Astrocyte (in vitro differentiated cells and primary cell): ENCODE measurements at places on chromosomes 16 and 17. TPM values are rescaled to one million over a fixed set of nuclear protein-coding genes. Genes with fewer than 3 reads are reported as not detected.

GRCh38 chr17:52606098-52606497 is 447.6 kb upstream of the CA10 start:
- DNase-seq = peak; percentile 2
- no peaks in the 10 kb centered on the region for H3K36me3 ChIP-seq
- H3K4me1 ChIP-seq = no peaks in the 10 kb centered on the region

GRCh38 chr16:27405546-27406451 is 3.8 kb downstream of the IL21R start:
- H3K27ac ChIP-seq = no peak overlapping the region
- H3K4me1 ChIP-seq = peaks cover 28% of the 10 kb centered on the region
- peak; percentile 20 for DNase-seq

GRCh38 chr16:47858333-47858982 is 297.3 kb downstream of the ABCC12 start:
- H3K27ac ChIP-seq = no peak overlapping the region
- no peaks in the 10 kb centered on the region for H3K36me3 ChIP-seq
- no peak overlapping the region for H3K4me3 ChIP-seq
- H3K4me1 ChIP-seq = no peaks in the 10 kb centered on the region

DNA sequence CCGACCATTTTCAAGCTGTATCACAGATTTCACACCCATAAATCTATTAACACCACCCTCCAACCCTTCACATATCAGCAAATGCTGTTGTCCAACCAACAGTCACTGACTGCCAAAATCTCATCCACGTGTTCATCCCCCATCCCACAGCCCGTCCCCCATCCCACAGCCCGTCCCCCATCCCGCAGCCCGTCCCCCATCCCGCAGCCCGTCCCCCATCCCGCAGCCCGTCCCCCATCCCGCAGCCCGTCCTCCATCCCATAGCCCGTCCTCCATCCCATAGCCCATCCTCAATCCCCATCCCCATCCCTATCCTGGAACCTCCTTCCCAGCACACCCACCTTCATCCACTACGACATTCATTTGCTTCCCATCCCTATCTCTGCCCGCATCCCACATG is 14.1 kb downstream of the DLG4 start:
- peak overlapping the region; percentile 59 for H3K4me3 ChIP-seq
- DNase-seq = no peak
- no peaks in the 10 kb centered on the region for H3K27me3 ChIP-seq
- peak overlapping the region; percentile 59 for H3K27ac ChIP-seq
- H3K36me3 ChIP-seq = peaks cover 16% of the 10 kb centered on the region

- H3K36me3 ChIP-seq = no peaks in the 10 kb centered on the region
- DNase-seq = no peak
- peaks cover 30% of the 10 kb centered on the region for H3K4me1 ChIP-seq
- H3K27ac ChIP-seq = no peak overlapping the region
These were observed 185.2 kb downstream of the C16orf95 start for GRCh38 chr16:87131996-87132345.

DNA sequence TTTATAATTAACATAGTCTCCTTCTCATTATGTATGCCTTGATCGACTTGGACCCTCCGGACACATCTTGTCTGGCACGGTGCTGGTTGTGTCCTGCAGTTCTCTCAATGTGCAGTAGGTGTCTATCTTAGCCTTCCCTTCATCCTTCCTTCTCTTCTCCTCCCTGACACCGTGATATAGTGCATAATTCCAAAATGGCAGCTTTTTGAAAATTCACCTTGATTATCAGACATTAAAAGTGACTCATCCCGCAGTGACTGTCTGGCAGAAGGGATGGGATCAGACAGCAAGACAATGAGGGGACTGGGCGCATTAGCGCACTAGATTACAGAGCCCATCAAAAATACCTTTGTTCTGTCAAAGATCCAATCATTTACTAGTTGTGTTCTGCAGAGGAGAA is 70.0 kb upstream of the PMFBP1 start:
- H3K27ac ChIP-seq = no peak overlapping the region
- H3K27me3 ChIP-seq = no peaks in the 10 kb centered on the region
- peak; percentile 30 for DNase-seq
- H3K4me1 ChIP-seq = no peaks in the 10 kb centered on the region

DNA sequence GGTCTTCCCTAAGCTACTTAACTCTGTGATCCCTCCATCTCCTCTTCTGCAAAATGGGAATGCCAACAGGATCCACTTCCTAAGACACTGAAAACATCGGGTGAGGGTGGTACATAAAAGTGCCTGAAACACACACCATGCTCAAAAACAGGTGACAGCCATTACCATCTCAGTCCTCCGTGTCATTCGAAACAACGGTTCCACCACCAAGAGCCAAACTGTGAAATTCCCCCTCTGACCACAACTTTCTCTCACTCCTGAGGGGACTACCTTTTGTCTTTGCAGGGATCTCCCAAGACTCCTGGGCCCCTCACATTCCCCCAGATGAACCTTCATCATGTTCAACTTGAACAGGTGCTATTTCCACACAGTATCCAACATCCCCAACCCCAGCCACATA is 37.0 kb downstream of the NUBP1 start:
- no peak overlapping the region for H3K4me3 ChIP-seq
- no peaks in the 10 kb centered on the region for H3K4me1 ChIP-seq
- H3K27me3 ChIP-seq = peaks cover 3% of the 10 kb centered on the region
- no peak overlapping the region for H3K27ac ChIP-seq
- H3K36me3 ChIP-seq = no peaks in the 10 kb centered on the region

GRCh38 chr17:50561746-50562141 is 1.2 kb downstream of the CACNA1G start:
- peaks cover 68% of the 10 kb centered on the region for H3K27me3 ChIP-seq
- no peak overlapping the region for H3K27ac ChIP-seq
- H3K4me3 ChIP-seq = no peak overlapping the region
- no peaks in the 10 kb centered on the region for H3K36me3 ChIP-seq
- H3K4me1 ChIP-seq = peaks cover 20% of the 10 kb centered on the region

DNA sequence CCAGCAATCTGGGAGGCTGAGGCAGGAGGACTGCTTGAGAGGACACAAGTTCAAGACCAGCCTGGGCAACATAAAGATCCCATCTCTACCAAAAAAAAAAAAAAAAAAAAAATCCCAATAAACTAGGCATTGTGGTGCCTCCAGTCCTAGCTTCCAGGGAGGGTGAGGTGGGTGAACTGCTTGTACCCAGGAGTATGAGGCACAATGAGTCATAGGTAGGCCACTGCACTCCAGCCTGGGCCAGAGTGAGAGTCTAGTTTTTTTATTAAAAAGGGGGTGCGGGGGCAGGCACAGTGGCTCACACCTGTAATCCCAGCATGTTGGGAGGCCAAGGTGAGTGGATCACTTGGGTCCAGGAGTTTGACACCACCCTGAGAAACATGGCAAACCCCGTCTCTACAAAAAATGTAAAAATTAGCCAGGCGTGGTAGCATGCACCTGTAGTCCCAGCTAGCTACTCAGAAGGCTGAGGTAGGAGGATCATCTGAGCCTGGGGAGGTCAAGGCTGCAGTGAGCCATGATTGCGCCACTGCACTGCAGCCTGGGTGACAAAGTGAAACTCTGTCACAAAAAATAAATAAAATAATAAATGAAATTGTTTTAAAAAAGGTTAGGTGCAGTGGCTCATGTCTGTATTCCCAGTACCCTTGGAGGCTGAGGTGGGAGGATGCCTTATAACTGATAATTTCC is 7.8 kb upstream of the CHST6 start:
- H3K36me3 ChIP-seq = no peaks in the 10 kb centered on the region
- H3K4me3 ChIP-seq = no peak overlapping the region
- no peak overlapping the region for H3K27ac ChIP-seq

DNA sequence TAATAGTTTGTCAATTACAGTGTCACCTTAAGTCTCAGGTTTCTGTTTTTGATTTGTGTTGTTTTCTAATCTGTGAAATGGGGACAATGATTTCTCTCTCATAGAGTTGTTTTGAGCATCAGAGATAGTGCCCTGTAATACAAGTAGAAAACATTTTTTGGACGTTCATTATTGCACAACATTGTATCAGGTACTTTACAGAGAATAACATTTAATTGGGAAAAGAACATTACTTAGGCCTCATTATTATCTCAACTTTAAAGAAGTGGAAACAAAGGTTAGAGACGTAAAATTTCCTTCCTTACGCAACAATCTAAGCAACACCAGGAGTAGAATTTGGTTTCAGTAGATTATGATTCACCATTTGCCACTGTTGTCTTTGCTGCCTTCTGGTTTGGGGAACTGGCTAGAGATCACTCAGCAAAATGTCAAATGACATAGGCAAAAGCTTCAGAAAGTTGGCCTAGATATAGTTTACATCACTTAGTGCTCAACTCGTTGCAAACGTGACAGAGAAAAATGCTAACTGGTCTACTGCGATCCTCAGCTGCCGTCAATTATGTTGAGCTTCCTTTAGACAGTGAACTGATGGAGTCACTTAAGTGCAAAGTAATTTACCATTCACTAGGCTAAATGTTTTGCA is 1026.8 kb downstream of the CDH11 start:
- H3K27ac ChIP-seq = no peak overlapping the region
- no peaks in the 10 kb centered on the region for H3K36me3 ChIP-seq
- H3K4me3 ChIP-seq = no peak overlapping the region
- DNase-seq = peak; percentile 47

Gene MYL11
- total RNA-seq = not detected in 2 replicates

DNA sequence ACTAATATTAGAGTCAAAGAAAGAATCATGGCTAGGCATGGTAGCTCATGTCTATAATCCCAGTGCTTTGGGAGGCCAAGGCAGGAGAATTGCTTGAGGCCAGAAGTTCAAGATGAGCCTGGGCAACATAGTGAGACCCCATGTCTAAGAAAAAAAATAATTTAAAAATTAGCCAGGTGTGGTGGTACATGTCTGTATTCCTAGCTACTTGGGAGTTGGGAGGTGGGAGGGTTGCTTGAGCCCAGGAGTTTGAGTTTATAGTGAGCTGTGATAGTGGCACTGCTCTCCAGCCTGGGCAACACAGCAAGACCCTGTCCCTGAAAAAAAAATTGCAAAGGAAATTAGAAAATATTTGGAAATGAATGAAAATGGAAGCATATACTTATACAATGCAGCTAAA is 210.3 kb upstream of the AXIN2 start:
- no peaks in the 10 kb centered on the region for H3K27me3 ChIP-seq
- DNase-seq = no peak
- peaks cover 5% of the 10 kb centered on the region for H3K4me1 ChIP-seq
- no peak overlapping the region for H3K27ac ChIP-seq

Gene DCUN1D3
- total RNA-seq = 33.0 and 34.0 TPM in 2 replicates

DNA sequence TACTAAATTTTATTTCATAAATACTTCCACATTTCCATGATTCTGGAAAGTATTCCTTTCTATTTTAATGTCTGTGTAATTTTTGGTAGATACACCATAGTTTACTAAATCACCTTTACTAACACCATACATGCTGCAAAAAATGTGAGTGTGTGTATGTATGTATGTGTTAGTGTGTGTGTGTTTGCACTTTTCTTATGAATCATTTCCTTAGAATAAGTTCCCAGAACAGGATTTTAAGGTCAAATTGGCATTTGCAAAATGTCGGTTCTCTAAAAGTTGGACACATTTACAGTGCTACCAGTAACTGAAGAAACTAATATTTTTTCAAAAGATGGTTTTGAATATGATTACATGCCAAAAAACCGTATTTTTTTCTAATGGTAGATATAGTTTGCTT is 137.1 kb downstream of the CYB561 start:
- H3K4me3 ChIP-seq = no peak overlapping the region
- no peaks in the 10 kb centered on the region for H3K4me1 ChIP-seq
- H3K27ac ChIP-seq = no peak overlapping the region
- peak; percentile 26 for DNase-seq
- peaks cover under 1% of the 10 kb centered on the region for H3K36me3 ChIP-seq

GRCh38 chr16:20363191-20363590 is 10.7 kb upstream of the UMOD start:
- H3K36me3 ChIP-seq = no peaks in the 10 kb centered on the region
- no peak overlapping the region for H3K4me3 ChIP-seq
- H3K4me1 ChIP-seq = no peaks in the 10 kb centered on the region
- no peak overlapping the region for H3K27ac ChIP-seq

DNA sequence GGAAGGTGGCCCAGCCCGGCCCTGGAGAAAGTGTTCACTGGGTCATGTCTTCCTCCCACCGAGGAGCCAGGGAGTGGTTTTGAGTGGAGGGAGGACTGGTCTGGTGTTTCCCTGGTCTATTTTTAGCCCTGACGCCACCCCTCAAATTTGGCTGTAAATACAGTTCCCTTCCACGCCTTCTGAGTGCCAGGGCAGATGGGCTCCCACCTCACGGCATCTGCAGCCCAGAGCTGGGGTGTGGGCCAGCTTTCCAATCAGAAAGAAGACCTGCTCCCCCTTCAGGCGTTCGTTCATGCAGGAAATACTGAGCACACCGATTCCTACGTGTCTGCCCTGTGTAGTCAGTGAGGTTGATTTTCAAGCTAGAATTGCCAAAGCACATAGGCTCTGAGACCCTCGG is 53.7 kb downstream of the SNX20 start:
- H3K4me1 ChIP-seq = no peaks in the 10 kb centered on the region
- no peaks in the 10 kb centered on the region for H3K27me3 ChIP-seq
- H3K27ac ChIP-seq = no peak overlapping the region
- no peaks in the 10 kb centered on the region for H3K36me3 ChIP-seq
- H3K4me3 ChIP-seq = no peak overlapping the region

Gene TBC1D3K
- not detected in 2 replicates for total RNA-seq

Gene WDR45B
- 74.3 and 75.4 TPM in 2 replicates for total RNA-seq

- H3K4me3 ChIP-seq = no peak overlapping the region
- H3K36me3 ChIP-seq = no peaks in the 10 kb centered on the region
These were observed 142.5 kb upstream of the ELAC2 start for GRCh38 chr17:13160296-13160695.

GRCh38 chr16:30783280-30784109 is 3.5 kb downstream of the ZNF629 start:
- peaks cover 3% of the 10 kb centered on the region for H3K36me3 ChIP-seq
- peaks cover 12% of the 10 kb centered on the region for H3K4me1 ChIP-seq
- H3K4me3 ChIP-seq = no peak overlapping the region
- no peak for DNase-seq
- H3K27ac ChIP-seq = no peak overlapping the region

Gene CCL1
- total RNA-seq = not detected in 2 replicates

DNA sequence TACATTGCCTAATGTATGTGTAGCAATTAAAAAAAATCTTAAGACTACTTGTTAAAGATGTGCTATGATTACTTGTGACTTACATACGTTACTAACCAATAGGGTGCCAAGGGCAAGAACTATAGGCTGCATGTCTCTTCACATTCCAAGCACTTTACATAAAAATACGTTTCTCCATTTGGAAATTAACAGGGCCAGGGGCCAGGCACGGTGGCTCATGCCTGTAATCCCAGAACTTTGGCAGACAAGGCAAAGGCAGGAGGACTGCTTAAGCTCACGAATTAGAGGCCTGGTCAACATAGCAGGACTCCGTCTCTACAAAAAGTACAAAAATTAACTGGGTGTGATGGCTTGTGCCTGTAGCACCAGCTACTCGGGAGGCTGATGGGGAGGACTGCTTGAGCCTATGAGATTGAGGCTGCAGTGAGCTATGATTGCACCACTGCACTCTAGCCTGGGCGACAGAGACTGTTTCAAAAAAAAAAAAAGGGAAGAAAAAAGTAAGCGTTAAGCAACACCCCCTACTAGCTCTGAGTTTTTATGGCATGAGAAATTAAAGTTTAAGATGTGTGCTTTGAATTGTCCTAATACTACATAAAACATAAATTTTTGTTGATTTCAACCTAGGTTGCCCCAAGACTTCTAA is 12.3 kb downstream of the PSMD12 start:
- peaks cover 49% of the 10 kb centered on the region for H3K36me3 ChIP-seq
- no peak for DNase-seq
- H3K4me3 ChIP-seq = no peak overlapping the region
